ENCODE measurements at places on chromosomes 12 and 14.

DNA sequence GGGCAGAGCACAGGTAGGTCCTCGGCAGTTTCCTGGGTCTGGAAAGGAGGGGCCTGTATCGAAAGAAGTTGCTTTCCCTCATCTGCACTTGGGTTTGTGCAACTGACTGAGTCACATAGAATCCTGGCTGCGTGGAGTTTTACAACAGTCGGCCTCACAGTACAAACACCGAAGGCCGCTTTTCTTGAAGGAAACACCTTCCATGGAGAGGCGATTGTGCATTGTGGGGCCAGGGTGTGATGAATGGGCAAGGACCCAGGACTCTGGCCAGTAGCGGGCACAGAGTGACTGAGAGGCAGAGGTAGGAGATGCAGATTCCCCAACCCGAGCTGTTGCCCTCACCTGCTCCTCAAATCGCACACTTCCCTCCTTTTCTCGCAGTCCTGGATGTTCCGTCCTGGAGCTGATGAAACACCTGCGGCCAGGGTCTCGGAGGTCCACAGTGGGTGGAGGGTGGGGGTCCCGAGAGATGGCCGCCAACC lies 7.7 kb downstream of the CCND2 start:
- DNase-seq = no peak

DNA sequence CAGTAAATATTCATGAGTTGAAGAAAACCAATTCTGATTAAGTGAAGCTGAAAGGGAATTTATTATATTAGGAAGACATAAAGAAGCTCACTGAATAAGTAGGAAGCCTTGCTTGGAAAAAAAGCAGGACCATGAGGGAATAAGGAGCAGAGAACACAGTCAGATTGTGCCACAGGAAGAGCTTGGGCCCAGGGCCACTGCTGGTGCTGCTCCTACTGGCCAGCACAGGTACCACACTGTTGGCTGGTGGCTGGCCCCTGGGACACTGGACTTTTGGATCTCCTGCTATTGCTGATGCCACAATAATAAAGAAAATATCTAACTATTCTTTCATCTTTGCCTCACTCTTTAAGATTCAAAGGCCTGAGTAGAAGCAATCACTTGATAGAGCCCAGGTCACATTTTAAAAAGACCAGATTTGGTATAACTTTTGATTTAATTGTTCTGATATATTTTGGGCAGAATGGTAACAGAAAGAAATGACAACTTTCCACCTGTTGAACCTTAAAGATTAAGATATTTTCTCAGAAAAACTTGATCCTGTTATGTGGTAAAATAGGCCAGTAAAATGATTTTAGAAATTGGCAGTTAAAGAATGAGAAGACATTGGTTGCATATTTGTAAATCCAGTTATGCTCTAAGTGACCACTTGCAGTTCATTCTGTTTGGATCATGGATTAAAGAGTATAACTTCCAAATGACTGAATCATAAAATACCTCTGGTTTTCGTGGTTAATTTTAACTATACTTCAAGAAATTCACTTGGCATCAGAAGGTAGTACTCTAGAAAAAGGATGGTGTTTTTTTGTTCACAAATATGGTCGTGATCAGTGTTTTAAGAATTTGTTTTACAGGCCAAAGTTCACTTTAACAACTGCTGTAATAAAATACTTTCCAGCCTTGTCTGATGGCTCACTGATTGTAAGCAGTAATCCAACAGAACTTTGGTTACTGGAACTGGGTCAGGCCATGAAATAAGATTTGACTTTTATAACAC lies 68.3 kb downstream of the DERA start:
- DNase-seq = peak; percentile 87

- peak; percentile 80 for DNase-seq
These were observed 706 bp upstream of the DIO2 start for GRCh38 chr14:80212023-80212397.

DNA sequence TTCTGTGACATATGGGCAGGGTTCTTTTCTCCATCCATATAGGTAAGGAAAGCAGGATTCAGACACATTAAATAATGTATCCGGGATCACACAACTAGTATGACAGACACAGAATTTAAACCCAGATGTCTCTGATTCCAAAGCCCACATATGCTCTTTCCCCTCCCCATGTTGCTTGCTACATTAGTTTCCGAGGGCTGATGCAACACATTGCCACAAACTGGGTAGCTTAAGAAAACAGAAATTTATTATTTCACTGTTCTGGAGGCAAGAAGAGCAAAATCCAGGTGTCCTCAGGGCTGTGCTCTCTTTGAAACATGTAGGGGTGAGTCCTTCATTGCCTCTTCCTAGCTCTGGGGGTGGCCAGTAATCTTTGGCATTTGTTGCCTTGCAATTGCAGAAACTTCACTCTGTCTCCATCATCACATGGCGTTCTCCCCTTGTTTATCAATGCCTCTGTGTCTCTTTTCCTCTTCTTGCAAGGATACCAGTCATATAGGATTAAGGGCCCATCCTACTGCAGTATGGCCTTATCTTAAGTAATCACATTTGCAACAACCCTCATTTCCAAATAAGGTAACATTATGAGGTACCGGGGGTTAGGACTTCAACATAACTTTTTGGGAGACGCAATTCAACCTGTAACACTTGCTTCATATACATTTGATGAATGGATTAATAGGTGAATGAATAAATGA lies 83.0 kb upstream of the CCND2 start:
- DNase-seq = no peak

DNA sequence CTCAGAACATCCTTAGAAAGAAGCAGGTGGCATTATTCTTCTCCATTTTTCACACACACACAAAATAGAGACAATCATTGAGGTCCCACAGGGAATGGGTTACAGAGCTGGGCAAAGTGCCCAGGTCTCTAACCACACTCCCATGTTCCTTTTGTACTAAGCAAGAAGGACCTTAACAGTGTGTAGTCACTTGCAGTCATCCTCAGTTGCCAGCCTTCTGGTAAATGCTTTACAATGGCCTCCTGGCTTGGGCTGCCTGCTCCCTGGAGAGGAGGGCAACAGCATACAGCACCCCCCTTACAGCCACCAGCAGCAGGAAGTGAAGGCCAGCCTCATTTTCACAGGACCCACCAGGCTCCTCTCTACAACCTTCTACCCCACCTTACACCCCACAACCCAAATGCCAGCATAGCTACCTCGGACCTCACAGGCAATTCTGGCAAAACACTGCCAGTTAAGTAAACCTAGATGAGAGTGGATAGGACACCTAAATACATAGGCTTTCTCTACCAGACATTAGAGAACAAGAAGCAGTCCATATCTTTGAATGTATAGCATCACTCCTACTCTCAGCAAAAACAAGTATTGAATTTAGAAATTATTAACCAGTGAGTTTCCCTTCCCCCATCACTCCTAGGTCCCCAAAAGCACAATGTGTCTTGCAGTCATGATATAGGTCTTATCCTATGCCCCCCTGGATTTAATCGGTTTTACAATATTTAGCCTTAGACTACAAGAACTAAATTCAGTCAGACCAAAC lies 88.1 kb downstream of the PPP2R5E start:
- peak; percentile 72 for DNase-seq

DNA sequence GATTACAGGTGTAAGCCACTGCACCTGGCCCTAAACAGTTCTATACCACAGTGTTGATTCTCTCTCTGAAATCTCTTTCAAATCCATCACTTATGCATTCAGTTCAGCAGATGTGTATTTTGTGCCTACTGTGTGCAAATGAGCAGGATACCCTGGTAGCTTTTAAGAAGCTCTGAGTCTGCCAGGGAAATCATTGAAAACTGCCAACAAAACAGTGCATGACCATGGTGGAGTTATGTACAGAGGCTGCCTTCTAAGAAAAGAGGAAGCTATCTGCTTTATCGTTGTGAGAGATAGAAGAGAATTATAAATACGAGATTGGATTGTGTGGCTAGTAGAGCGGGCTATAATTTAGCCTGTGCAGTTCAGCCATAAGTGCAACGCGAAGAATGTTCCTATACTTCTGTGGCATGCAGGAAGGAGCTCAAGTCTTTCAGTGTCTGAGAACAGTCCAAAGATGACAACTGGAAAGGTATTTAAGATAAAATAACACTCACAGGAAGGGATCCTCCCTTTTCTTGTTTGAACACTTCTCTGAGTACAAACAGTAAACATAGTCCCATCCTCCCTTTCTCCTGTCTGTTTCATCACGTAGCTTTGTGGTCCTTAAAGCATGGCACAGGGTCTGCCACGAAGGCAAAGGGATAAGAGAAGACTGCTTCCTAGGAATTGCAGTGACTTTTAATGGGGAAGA lies 4.3 kb downstream of the DIP2B start:
- no peak for DNase-seq

DNA sequence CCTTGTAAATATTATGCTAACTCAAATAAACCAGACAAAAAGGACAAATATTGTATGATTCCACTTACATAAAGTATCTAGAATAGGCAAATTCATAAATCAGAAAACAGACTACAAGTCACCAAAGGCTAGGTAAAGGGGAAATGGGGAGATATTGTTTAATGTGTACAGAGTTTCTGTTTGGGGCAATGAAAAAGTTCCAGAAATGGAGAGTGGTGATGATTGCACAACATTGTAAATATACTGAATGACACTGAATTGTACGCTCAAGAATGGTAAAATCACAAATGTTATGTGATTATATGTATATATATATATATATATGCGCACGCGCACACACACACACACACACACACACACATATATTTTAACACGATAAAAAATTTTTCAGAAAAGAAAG lies 182.5 kb downstream of the SLC2A13 start:
- DNase-seq = no peak

Measured in choroid plexus epithelial cell (primary cell).